ENCODE measurements at places on chromosomes 3 and 15.

GRCh38 chr3:11532931-11533391 is 110.8 kb downstream of the VGLL4 start:
- no peak for DNase-seq

DNA sequence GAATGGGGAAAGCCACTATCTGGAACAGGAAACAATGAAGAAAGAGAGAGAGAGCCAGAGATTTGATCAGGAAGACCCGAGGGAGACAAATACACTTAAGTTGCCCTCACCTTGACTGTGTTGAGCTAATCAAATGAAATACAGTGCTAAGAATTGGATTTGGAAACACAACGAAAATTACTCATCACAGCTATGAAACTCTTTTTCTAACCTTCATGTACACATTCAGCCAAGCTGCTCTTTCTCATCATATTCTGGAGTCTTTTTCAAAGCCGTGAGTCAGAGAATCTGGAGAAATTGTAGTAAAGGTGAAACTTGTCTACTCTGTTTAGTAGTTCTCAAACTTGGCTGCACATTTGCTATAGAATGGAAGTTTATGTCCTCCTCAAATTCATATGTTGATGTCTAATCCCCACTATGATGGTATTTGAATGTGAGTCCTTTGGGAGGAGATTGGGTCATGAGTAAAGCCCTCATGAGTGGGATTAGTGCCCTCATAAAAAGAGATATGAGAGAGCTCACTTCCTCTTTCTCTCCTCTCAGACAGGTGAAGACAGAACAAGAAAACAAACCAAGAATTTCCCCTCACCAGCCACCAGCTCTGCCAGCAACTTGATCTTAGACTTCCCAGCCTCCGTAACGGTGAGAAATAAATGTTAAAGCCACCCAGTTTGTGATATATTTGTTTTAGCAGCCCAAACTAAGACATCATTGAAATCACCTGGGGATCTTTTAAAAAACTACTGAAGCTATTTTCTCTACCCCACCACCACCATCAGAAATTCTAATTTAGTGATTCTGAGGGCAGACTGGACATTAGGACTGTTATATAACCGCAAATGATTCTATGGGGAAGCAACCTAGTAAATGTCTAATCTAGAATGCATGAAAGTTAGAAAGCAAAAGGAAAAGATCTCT is 143.6 kb upstream of the GRM7 start:
- DNase-seq, result no peak

- DNase-seq, result no peak
These were observed 233.2 kb downstream of the FGF12 start for GRCh38 chr3:192494174-192494573.

GRCh38 chr15:48644467-48644826 is 1.1 kb downstream of the FBN1 start:
- DNase-seq, result no peak

- no peak for DNase-seq
These were observed 3.3 kb downstream of the RPL15 start for GRCh38 chr3:23920151-23920655.

GRCh38 chr3:53027254-53027844 is 18.5 kb downstream of the SFMBT1 start:
- no peak for DNase-seq

DNA sequence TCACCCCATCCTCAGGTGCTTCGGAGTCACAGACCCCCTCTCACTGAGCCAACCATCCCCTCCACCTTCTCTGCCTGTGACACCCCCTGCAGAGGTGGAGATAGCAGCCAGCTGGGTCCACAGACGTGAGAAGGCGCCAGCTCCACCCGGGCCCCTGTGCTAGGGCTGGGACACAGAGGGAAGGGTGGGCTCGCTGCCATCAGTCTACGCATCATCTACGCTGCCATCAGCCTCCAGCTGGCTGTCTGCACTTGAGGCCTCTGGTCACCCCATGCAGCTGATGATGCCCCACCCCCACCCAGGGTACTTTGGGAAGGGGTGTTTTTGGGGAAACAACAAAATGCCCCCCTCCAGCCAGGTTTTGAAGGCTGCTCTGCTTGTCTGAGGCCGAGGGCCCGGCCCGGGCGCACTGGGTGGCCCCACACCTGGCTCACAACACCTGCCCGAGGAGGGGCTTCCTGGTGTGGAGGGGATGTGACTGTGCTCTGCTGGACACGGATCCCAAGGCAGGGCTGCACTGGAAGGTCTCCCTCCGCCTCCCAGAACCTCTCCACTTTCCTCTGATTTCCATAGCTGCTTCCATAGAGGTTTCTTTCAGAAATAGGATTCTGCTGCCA is 163.4 kb upstream of the IQSEC1 start:
- DNase-seq, result no peak

GRCh38 chr3:100072326-100073048 is 41.8 kb downstream of the FILIP1L start:
- no peak for DNase-seq

DNA sequence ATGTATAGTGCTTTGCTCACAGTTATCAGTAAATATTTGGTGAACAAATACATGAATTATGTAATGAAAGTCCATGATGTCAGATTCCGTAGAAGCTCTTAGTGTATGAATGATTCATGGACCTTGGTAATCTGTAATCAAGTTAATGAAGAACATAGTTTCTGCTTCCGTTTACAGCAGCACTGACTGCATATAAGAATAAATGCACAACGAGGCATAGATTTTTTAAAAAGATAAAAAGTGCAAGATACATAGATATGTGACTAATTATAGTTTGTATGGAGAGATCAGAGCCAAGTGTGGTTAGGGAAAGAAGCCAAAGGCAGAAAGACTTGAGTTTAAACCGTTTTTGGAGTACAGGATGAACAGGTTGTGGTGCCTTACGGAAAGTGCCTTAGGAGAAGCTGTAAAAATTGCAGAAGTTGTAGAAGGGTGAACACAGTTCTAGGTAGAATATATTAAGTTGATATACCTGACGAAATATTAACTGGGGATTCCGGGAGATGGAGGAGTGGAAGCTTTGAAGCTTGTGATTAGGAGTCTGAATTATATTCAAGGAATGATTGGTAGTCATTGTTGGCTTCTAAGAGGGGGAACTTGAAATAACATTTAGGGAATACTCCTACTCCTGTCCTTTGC is 293.1 kb downstream of the NLGN1 start:
- DNase-seq, result no peak

GRCh38 chr3:177694316-177694715 is 497.0 kb upstream of the TBL1XR1 start:
- no peak for DNase-seq

DNA sequence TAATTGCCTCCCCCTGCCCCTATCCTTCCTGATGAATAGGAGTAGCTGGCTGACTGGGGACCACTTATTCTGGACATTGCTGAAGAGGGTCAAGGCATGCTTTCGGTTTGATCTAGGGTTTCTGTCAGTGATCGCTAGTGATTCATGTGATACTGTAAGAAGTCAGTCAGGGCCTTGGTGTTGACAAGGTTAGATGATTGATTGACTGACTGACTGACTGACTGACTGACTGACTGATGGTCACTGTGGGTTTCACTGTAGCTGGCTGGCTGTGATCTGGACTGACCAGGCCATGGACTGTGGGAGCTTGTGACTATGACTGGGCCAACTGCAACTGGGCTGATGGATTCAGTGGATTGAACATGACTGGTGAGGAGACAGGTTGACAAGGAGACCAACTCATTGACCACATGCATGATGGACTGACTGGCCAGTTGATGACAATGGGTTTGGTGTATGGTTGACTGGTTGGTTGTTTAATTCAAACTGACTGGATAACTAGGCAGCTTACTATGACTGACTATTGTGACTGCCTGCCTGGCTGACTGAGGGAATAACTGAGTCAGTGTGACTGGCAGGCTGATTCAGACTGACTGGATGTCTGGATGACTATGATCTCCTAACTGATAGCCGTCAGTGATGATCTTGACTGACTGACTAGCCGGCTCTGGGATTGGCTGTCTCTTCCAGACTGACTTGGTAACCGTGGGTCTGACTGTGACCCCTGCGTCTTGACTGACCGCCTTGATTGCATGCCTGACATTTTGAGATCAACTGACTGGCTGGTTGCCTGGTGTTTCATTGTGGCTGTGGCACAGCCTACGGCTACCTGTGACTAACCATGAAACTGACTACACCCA is 509.9 kb downstream of the SHQ1 start:
- no peak for DNase-seq

DNA sequence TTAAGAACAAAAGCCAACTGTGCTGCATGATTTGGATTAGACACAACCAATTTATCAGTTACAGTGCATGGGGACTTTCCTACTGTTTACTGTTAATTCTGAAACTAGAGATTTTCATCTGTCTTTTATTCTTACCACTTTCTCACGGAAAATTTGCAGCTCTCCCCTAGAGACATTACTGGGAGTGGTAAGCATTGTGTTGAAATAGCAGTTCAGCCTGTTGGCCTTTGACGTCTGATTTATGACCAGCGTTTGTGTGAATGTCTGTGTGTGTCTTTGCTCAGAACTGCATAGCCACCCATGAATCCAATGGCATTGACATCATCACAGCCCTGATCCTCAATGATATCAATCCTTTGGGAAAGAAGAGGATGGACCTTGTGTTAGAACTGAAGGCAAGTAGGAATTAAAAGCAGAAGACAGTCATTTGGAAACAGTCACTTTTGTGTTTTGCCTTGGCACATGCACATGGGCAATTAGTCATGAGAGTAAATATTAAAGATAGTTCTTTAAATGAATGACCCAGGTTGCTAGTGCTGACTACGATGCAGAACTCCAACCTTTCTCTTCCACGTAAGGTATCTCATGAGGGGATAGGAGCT is 202.2 kb upstream of the BHLHE40 start:
- DNase-seq, result no peak

- DNase-seq, result no peak
These were observed 28.7 kb upstream of the TMEM45A start for GRCh38 chr3:100463646-100464155.

GRCh38 chr3:118000219-118000618 is 1034.4 kb downstream of the IGSF11 start:
- no peak for DNase-seq

DNA sequence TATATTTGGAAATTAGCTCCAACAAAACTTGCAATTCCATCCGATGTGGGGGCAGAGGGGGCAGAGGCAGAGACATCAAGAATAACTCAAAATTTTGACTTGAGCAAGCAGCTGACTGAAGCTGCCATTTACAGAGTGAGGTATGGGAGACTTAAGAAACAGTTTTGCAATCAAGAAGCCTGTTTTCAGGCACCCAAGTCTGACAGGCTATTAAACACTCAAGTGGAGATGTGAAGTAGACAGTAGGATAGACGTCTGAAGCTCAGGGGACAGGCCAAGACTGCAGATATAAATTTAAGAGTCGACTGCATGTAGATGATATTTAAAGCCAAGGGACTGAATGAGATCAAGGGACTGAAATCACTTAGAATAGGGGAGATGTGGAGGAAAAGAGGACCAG is 9.9 kb upstream of the SH3BP5 start:
- DNase-seq, result no peak

DNA sequence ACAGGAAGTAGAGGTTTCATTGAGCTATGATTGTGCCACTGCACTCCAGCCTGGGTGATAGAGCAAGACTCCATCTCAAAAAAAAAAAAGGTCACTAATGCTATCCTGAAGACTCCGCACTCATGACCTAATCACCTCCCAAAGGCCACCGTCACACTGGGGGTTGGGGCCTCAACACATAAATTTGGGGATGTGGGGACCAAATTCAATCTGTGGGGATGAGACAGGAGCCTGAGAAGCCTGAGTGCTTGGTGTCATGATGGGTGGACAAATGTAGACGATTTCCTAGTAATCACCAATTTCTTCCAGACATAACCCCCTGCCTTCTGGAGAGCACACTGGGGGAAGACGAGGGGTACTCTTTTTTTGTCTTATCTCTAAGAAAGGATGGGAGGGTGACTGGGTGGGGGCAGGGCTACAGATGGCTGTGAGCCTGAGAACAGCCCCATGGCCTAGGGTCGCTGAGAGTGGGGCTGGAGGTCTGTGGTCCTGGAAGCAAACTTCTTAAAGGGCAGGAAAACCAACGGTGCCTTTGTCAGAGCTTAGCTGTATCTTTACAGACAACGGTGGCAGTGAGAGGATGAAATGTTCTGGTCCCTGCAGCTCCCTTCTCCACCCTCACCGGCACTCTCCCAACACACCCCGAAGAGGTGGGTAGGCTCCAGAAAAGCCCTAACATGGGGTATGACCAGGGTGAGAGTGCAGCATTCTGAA is 16.6 kb upstream of the KLF13 start:
- no peak for DNase-seq

DNA sequence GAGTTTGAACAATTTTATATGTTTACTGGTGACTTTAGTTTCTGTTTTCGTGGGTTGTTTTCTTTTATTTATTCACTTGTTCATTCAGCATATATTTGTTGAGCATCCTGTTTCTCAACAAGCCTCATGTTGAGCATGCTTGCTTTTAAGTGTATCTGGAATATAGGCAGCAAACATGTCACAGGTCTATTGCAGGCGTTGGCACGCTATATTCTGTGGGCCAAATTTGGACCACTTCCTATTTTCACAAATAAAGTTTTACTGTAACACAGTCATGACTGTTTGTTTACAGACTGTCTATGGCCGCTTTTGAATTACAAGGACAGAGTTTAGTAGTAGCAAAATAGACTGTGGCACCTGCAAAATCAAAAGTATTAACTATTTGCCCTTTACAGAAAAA is 89.6 kb downstream of the THRB start:
- DNase-seq, result no peak

GRCh38 chr3:127762077-127762786 is 60.1 kb downstream of the MGLL start:
- DNase-seq, result no peak

- no peak for DNase-seq
These were observed 102.1 kb downstream of the VGLL4 start for GRCh38 chr3:11541321-11542303.

DNA sequence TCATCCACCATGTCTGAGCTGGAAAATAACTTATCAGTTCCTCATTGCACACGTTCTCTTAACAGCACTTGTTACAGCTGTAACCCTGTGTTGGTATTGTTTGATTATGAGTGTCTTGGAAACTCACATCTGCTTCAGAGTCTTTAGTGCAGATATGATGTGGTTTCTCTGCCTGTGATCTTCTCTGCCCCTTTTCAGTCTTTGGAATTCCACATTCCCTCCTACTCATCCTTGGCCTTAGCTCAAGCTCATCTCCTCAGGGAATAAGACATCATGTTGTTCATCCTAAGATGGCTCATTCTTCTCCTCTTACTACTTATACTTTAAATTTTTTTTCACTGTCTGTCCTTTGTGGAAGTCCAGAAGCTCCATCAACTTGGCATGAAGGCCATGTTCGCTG is 77.7 kb downstream of the SYNPR start:
- DNase-seq, result no peak

- DNase-seq, result no peak
These were observed 394.6 kb upstream of the TPM1 start for GRCh38 chr15:62647843-62648505.

DNA sequence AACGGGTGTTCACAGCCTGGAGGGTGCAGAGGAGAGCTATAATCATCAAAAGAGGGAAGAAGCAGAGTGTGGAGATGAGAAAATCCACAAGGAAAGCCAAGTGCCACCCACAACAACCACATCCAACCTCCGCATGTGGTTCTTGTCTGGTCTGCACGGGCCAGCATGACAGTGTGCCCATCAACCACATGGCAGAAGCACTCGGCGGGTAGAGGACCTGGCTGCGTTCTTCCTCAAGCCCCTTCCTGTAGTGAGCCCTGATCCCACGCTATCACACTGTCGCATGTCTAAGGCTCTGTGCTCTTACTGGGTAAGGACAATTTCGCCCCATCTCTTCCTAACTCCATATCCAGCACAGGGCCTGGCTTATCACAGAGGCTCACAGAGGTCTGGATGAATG is 41.9 kb downstream of the PTPN23 start:
- DNase-seq, result no peak

GRCh38 chr15:82710208-82710555 is 507 bp upstream of the AP3B2 start:
- no peak for DNase-seq

GRCh38 chr3:114892131-114892879 is 254.8 kb downstream of the ZBTB20 start:
- no peak for DNase-seq

Data from WTC11 (cell line).